ENCODE measurements at places on chromosomes 2 and 18.

GRCh38 chr2:64177315-64177714, 33.1 kb upstream of the PELI1 start:
- no peak for DNase-seq

- DNase-seq = no peak
Observed at GRCh38 chr18:26376105-26376504, 149.9 kb downstream of the TAF4B start.

DNA sequence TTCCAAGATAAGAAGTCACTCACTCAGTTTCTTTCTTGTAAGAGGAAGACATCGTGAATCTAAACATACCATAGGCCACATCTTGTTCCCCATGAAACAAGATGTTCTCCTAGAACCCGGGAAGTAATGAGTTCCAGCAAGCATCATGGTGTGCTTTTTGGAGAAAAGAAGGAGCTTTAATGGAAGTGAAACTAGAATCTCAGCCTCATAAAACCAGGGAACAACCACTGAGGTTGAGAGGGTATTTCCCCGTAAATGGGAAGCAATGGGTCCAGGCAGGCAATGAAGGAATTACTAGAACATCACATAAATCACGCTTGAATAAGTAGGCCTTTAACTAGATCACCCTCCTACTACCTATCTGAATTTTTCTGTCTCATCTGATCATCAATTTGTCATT, 40.3 kb downstream of the PSTPIP2 start:
- no peak for DNase-seq

- DNase-seq = no peak
Observed at GRCh38 chr2:16860627-16861026, 195.0 kb upstream of the CYRIA start.

DNA sequence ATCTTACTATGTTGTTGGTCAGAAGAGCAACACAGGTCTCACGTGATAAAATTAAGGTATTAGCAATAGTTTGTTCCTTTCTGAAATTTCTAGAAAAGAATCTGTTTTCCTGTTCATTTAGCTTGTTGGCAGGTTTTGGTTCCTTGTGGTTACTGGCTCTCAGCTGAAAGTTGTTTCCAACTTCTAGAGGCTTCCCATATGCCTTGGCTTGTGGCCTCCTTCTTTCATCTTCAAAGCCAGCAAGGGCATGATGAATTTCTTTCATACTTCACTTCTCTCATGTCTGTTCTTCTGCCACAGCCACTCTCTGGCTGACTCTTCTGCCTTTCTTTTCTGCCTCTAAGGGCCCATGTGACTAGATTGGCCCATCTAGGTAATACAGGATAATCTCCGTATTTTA, 193.7 kb downstream of the TRIB2 start:
- no peak for DNase-seq

- no peak for DNase-seq
Observed at GRCh38 chr2:45882707-45883602, 231.5 kb downstream of the PRKCE start.

GRCh38 chr2:120494446-120494845, 148.5 kb downstream of the INHBB start:
- DNase-seq = no peak
